T-helper 2 cell (primary cell): ENCODE measurements at places on chromosomes 13 and 19.

- DNase-seq = no peak
Observed at GRCh38 chr13:92572190-92572589, 654.4 kb upstream of the GPC6 start.

- DNase-seq = no peak
Observed at GRCh38 chr13:37486171-37486681, 112.3 kb downstream of the POSTN start.

DNA sequence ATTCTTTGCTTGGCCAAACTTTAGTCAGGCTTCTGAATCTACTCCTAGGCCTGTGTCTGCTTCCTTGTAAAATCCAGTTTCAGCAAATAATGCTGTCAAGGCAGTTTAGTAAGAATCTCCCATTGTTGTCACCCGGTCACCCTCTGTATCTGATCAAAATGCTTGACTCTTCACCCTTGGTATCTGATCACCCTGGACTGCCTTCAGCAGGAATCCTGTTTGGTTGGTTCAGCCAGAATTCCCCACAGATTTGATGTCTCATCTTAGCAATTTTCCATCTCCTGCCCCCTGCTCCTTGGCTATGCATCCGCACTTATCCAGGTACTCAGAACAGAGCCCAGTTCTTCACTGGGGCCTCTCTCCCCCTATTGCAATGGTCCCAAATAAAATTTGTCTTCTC is 172.4 kb upstream of the UBL3 start:
- no peak for DNase-seq

- peak; percentile 46 for DNase-seq
Observed at GRCh38 chr19:4803736-4804695, 12.5 kb downstream of the FEM1A start.

GRCh38 chr13:114035583-114036531 is 62.0 kb upstream of the C13orf46 start:
- DNase-seq = no peak

- no peak for DNase-seq
Observed at GRCh38 chr19:54902061-54902460, 3.9 kb upstream of the NCR1 start.

DNA sequence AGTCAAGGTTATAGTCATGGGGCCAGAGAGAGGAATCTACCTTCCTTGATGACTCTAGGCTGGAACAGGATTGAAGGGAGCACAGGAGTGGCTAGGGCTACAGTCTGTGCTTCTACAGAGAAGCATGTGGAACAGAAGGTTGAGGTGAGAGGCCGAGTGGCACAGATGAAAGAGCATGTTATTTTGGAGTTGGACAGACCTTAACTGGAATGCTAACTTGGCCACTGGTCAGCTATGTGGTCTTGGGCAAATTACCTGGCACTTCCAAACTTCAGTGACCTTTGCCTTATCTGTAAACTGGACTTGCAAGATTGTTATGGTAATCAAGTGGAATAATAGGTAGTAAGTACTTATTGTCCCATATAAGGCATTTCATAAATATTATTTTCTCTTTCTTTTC is 252.7 kb downstream of the KCNRG start:
- DNase-seq = no peak

DNA sequence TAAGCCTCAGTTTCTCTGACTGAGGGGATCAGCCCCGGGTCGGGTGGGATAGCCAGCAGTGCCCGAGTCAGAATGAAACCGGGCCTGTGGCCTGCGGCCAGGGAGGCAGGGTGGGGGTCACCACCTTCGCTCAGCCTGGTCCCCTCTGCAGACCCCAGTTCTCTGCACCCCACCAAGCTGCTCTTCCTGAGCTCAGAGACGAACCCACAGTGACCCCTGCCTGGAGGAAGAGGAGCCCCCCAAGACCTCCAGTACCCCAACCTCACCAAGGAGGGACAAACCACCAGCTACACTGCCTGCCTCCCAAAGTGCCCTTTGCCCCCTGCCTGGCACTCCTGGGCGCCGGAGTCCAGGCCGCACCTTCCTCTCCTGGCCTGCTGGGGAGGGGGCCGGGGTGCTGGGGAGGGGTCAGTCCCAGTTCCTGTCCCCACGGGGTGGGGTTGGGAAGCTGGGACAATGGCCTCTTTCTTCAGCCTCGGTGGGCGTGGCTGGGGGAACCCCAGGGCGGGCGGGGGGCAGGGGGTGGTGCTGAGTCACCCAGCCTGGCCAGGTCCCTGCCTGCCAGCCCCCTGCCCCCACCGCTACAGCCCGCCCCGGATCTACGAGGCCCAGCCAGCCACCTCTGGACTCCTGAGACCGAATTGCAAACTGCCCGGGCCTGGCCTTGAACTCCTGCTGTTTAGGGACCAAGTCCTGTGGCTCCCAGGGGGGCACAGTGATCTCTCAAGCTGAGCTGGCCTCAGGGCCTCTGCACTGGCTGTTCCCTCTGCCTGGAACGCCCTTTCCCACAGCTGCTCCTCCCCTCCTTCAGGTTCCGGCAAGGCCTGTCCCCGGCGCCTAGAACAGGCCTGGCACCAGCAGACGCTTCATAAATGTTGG is 14.3 kb downstream of the ZBTB7A start:
- DNase-seq = no peak

- DNase-seq = no peak
Observed at GRCh38 chr13:65330691-65331090, 1899.4 kb downstream of the PCDH9 start.

GRCh38 chr13:20049558-20050473 is 91.3 kb downstream of the ZMYM2 start:
- DNase-seq = no peak

DNA sequence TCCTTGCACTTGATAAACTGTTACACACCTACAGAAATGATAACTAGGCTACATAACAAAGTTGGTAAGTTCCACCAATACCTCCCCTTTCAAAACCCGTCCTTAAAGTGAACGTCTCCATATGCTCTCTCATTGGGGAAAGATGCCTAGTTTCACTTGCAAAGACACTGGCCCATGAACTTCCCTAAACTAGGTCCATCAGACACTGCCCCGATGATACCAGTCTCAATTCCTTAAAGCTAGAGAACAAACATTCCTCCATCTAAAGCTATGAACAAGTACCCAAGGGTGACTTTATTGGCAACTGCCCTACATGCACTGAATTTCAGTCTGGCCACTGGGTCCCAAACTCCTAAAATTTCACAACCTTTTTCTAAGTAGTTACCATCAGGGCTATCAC is 39.9 kb downstream of the FOXO1 start:
- DNase-seq = no peak

GRCh38 chr19:44948763-44949374 is 3.0 kb downstream of the APOC2 start:
- no peak for DNase-seq

GRCh38 chr13:95191821-95192563 is 109.3 kb downstream of the ABCC4 start:
- peak; percentile 65 for DNase-seq

GRCh38 chr19:3642987-3643673 is 16.5 kb upstream of the CACTIN start:
- no peak for DNase-seq

DNA sequence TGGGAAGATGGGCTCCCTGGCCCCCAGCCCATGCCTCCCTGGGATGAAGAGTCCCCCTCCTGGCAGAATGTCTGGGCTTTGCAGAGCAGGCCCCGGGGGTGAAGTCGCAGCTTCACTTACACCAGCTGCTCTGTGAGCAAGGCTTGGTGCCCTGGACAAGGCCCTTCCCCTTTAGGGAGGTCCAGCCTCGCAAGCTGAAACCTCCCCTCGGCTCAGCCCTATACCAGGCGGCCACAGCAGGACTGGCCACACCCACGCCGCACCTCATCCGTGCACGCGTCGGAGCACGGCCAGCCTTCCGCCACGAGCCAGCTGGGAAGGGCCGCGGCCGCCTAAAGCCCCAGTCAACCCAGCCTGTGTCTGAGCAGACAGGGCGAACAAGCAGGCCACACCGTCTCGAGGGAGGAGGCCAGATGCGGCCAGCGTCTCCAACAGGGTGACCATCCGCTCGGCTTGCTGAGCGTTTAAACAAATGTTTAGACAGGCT is 83.2 kb upstream of the MCF2L start:
- no peak for DNase-seq

GRCh38 chr19:33705090-33705847 is 83.5 kb downstream of the CHST8 start:
- no peak for DNase-seq

GRCh38 chr13:80753866-80754265 is 412.9 kb upstream of the SPRY2 start:
- no peak for DNase-seq

DNA sequence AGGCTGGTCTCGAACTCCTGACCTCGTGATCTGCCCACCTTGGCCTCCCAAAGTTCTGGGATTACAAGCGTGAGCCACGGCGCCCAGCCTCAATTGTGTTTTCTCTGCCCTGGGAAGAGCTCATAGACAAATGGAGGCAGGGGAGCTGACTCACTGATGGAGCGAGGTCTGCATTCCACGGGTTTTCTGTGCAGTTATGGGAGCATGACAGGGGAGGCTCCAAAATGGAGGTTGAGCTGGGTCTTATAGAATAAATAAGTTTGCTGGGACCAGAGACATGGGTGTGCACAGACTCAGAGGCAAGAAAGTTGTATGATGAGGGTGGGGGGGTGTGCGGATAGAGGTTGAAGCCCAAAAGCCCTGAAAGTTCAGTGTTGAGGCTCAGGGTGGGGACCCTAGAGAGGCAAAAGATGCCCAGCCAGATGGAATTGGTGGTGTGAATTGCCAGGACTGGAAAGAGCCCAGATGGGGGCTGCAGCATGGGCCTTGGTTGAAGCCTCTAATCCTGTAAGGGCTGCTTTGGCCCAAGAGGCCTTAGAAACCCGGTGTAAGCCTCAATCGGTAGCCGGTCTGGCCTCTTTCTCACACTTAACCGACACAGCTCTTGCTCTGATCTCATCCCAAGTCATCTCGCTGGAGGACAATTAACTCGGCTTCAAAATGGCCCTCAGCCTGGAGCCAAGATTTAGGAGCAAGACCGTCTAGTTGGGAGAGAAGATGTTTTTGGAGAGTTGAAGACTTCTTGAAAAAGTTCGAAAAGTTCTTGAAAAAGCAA is 1.9 kb downstream of the TPM4 start:
- peak; percentile 57 for DNase-seq

GRCh38 chr13:89878904-89879303 is 1468.6 kb upstream of the MIR17HG start:
- no peak for DNase-seq

GRCh38 chr19:23474761-23475160 is 79.5 kb upstream of the ZNF91 start:
- no peak for DNase-seq

GRCh38 chr19:2053601-2054389 is 2.8 kb upstream of the MKNK2 start:
- no peak for DNase-seq

GRCh38 chr19:44609219-44609618 is 4.1 kb upstream of the IGSF23 start:
- no peak for DNase-seq

GRCh38 chr13:102679449-102680132 is 15.3 kb downstream of the METTL21C start:
- DNase-seq = no peak

DNA sequence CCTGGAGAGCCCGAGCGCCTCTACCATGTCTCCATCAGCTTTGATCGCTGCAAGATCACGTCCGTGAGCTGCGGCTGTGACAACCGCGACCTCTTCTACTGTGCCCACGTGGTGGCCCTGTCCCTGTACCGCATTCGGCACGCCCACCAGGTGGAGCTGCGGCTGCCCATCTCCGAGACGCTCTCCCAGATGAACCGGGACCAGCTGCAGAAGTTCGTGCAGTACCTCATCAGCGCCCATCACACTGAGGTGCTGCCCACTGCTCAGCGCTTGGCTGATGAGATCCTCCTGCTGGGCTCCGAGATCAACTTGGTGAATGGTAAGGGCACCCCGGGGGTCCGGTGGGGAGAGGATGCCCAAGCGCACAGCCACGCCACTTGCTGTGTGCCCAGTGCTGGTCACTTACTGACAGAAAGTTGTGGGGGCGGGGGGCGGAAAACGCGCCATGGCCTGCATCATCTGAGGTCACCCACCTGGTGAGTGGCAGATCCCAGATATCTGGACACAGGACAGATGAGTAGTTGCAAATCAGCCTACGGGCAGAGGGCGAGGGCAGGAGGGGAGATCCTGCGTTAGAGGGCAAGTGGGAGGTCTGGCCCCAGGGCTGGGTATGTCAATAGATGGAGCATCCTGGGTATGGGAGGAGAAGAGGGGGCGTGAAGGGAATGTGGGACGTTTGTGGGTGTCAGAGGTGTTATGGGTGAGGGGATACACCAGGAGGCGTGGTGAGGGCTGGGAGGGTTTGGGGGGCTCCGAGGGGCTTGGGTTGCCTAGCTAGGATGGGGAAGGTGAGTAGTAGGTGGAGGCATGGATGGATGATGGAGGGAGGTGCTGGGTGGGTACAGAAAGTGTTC is 9.8 kb downstream of the ZSWIM4 start:
- DNase-seq = no peak

- no peak for DNase-seq
Observed at GRCh38 chr19:5045956-5046338, 77.0 kb downstream of the KDM4B start.

DNA sequence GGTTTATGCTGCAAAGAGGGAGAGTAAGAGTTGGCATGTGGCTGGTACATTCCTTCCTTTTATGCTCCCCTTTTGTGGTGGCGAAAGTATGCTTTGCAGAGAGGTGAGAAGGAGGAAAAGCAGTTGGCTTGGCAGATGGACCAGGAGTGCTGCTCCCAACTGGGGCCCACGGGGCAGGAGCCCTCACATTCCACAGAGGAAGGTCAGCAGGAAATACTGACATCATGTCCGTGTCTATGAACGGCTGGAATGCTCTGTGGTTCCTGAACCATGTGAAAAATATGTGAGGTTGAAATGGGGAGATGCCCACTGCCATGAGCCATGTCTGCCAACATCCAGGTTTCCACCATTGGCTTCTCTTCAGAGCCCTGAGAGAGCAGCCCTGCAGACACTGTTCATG is 33.3 kb upstream of the GAS6 start:
- DNase-seq = no peak

GRCh38 chr13:42524487-42525034 is 49.4 kb upstream of the TNFSF11 start:
- no peak for DNase-seq

DNA sequence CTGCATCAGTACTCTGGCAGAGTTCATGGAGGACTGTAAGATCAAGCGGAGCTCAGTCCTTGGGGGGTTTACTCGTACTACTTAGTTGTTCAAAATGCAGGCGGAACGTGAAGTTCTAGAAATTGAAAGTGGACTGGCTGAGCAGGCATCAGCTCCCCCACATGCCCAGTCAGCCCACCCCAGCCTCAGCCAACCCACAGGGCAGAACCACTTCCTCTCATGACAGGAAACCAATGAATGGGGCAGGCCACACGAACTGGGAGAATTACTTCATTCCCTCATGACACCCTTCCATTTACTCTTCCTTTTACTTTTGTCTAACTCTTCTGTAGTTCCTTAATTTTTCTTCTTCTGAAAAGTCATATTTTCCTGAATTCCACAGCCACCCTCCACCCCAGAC is 71.9 kb downstream of the FLT1 start:
- DNase-seq = peak; percentile 34

- DNase-seq = no peak
Observed at GRCh38 chr19:57088133-57088532, 31.7 kb upstream of the USP29 start.

DNA sequence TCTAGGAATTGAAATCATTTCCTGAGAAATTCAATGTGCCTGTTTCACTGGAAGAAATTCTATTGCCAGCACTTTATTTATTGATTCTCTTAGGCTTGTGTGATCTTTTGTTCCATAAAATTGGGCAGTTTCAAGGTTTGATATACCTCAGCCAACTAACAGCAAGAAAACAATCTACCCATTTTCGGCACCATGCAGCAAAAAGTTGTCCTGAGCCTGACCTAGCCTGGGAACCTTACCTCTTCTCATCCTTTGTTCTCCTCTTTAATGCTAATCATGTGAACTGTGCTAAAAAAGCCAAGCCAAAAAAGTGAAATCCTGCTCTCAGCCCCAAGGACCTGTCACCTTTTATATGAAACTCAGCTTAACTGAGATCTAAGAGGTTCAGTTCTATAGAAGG is 477.3 kb downstream of the SUCLA2 start:
- DNase-seq = no peak
